Amniotic epithelial cell (primary cell): ENCODE measurements at places on chromosomes 13 and 19.
A peak's percentile ranks its signal among the peaks of the same experiment; 100 is the strongest.

DNA sequence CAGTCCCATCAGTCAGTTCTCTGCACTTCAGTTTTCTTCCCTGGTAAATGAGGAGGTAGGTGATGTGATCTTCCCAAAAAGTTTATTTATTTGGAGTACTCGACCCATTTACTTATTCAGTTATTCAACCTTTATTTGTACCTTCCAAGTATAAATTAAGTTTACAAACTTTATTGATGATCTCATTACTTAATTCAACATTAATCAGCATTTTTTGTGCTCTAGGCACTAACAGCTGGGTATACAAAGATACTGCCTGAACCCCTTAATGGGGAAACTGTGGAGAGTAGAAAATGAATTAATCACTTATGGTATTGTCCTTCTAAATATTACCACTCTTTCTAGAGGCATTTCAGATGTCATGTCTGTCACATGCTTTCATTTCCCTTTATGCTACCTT lies 293.3 kb downstream of the DLEU7 start:
- DNase-seq, result no peak

GRCh38 chr13:50576156-50576555 lies 267.3 kb downstream of the DLEU7 start:
- no peak for DNase-seq

- DNase-seq, result peak; percentile 49
Observed at GRCh38 chr19:18223860-18224524, 2.2 kb downstream of the PDE4C start.

- DNase-seq, result no peak
Observed at GRCh38 chr19:28505933-28506332, 707.0 kb downstream of the UQCRFS1 start.

DNA sequence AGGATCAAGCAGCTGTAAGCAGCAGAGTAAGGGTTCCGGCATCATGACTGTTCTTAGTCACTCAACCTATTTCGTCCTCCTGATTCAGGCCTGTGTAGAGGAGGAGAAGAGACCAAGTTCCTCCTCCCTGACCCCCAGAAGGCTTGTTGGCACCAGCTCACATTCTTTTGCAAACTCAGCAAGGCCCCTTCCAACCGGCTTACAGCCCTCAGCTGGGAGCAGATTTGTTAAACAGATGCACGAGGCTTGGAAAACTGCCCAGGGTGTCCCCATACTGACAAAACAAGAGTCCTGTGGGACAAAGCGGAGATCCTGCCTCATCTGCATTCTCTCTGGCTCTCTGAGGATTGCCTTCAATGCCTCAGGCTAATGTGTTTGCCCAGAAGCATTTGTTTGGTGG lies 113.2 kb upstream of the SOX21 start:
- peak; percentile 1 for DNase-seq

DNA sequence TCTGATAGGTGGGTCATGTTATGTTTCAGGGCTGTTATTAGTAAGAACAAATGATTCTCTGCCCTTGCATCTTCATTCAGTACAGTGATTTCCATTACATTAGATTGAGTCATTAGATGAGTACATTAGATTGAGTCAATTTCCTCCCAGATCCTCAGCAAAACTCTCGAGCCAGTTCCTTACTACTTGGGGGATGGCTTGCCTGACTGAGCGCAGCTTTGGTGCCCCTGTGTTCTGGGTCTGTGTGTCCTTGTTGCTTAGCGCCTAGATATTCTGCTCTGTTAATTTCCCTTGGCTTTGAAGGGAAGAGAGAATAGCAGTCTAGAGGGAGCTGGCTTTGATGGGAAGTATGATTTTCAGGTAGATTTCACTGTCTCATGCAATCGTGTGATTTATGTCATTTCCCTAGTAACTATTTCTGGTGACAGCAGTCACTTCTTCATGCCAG lies 19.1 kb upstream of the SCEL start:
- DNase-seq, result no peak

DNA sequence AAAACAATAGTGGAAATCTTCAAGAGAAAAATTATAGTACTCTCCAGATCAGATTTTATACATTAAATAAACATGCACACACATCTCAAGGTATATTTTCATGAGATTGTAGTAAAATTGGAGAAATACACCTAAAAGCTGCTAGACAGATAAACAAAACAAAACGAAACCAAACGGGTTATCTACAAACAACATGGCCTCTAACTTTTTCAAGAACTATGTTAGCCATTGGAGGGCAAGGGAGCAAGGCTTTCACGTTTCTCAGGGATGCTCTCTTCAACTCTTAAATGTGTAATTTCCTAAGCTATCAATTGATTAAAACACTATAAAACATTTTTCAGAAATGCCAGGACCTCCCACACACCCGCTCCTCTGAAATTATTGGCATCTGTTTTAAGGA lies 1262.4 kb upstream of the PCDH20 start:
- DNase-seq, result no peak

DNA sequence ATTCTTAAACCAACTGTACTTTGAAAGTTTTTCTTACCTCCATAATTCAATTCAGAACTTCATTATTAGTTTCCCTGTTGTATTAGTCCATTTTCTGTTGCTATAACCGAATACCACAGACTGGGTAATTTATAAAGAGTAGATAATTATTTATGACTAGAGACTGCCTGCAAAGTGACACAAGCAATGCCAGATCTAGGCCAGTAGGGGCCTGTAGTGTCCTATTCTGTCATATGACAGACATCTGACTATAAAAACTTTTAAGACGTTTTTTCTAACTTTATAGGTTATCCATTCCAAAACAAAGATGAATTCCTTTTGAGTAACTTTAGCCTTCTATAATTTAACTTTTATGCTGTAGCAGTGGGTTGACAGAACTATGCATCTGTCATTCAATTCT lies 2783.8 kb downstream of the PCDH9 start:
- DNase-seq, result no peak

- peak; percentile 51 for DNase-seq
Observed at GRCh38 chr13:92158346-92158745, 759.9 kb downstream of the GPC5 start.

DNA sequence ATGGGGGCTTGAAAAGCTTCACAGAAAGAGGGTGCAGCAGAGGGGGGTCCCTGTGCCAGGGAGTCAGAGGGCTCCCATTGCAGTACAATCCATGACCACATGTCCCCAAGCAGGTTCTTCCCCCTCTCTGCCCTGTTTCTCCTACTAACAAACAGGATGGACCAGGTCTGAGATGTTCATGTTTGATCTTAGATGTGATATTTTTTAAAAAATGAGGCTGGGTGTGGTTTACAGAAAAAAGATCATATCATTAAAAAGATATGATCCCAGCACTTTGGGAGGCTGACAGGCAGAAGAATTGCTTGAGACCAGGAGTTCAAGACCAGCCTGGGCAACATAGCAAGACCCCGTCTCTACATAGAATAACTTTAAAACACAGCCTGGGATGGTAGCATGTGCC lies 9.1 kb downstream of the OR7C2 start:
- no peak for DNase-seq

DNA sequence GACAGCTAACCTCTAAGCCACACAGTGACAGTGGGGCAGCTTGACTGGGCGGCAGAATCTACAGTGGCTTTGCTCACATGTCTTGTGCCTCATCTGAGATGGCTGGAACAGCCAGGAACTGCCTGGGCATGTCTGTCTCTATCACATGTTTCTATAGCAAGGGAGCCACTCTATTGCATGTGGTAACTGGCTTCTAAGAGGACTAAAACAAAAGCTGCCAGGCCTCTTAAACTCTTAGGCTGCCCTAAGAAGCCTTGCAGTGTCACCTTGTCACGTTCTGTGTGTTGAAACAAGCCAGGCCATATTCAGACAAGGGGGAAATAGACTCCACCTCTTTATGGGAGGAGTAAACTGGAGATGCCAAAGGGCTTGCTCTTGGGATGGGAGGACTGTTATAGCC lies 122.9 kb upstream of the MAB21L1 start:
- no peak for DNase-seq

- no peak for DNase-seq
Observed at GRCh38 chr13:26973295-26973694, 198.3 kb downstream of the USP12 start.

- peak; percentile 21 for DNase-seq
Observed at GRCh38 chr19:30649934-30650614, 277.9 kb downstream of the ZNF536 start.

- DNase-seq, result peak; percentile 50
Observed at GRCh38 chr13:46831588-46832194, 34.7 kb upstream of the ESD start.

DNA sequence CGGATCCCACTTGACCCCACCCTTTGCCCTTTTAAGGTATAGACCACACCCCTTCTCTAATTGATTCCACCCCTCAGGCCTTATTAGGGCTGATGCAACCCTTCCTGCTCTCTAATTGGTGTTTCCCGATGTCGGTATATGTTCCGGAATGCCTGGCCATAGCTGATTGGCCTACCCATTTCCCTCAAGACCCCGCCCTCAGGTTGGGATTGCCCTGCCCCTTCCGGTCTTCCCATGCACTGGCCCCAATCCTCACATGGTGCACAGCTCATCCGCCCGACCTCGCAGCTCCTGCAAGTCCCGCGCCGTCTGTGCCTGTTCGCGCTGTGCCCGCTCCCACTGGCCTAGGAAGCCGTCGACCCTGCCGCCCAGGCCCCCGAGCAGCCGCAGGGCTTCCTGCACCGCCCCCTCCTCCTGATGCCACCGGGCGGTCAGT lies 18.1 kb downstream of the TSKS start:
- DNase-seq, result no peak

GRCh38 chr13:112833551-112834257 lies 135.3 kb upstream of the MCF2L start:
- no peak for DNase-seq

GRCh38 chr19:13181747-13182388 lies 31.7 kb downstream of the IER2 start:
- peak; percentile 61 for DNase-seq

- peak; percentile 89 for DNase-seq
Observed at GRCh38 chr13:20001366-20002190, 43.1 kb downstream of the ZMYM2 start.

- DNase-seq, result no peak
Observed at GRCh38 chr19:16143399-16144215, at the start of gene HSH2D. HSH2D (plus strand) TSS chr19:16143685; CDS start chr19:16148751, 5,066 bp downstream.

DNA sequence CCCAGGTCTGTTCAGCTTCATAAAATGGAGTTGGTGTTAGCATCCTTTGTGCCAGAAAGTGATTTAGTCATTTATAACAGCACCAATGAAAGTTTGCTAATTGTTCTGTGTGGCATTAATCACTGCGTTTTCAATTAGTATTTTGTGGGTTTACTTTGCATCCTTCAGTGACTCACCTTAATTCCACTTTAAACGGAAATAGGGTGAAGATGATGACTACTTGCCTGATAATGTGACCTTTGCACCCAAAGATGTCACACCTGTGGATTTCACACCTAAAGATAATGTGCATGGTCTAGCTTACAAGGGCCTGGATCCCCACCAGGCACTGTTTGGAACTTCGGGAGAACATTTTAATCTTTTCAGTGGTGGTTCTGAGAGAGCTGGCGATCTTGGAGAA lies 15.0 kb downstream of the GPATCH1 start:
- DNase-seq, result no peak

DNA sequence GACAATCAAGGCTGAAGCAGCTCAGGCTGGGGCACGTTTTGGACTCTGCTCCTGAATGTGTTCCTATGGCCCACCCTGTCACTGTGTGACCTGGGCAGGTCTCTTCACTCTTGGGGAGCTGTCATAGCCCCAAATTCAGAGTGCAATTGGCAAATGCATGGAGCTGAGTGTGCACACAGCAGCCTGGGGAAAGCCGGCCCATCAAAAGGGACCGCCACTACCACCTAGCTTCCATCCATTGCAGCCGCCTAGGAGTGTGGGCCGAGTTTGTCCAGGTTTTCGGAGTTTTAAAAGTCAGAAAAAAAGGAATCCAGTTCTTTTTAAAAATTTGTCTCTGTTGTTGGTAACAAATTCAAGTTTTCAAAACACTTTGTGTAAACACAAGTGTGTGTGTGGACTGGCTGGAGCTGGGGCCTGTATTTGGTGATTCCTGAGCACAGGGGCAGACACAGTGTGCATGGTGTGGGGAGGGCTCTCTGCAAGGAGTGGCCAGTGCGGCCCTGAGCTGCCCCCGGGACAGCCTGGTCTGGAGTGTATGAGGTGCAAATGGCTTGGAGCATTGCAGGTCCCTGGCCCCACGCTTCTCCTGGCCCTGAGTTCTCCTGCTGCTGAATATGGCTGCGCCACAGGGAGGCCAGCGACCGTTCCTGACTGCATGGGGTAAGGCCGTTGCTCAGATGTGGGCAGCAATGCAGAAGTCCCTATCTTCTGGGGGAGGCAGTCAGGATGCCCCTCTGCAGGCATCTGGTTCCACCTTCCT lies 13.2 kb upstream of the ZNF536 start:
- DNase-seq, result no peak

GRCh38 chr19:29800100-29800825 lies 11.5 kb upstream of the CCNE1 start:
- DNase-seq, result no peak

- no peak for DNase-seq
Observed at GRCh38 chr13:84648069-84648640, 765.9 kb upstream of the SLITRK1 start.

DNA sequence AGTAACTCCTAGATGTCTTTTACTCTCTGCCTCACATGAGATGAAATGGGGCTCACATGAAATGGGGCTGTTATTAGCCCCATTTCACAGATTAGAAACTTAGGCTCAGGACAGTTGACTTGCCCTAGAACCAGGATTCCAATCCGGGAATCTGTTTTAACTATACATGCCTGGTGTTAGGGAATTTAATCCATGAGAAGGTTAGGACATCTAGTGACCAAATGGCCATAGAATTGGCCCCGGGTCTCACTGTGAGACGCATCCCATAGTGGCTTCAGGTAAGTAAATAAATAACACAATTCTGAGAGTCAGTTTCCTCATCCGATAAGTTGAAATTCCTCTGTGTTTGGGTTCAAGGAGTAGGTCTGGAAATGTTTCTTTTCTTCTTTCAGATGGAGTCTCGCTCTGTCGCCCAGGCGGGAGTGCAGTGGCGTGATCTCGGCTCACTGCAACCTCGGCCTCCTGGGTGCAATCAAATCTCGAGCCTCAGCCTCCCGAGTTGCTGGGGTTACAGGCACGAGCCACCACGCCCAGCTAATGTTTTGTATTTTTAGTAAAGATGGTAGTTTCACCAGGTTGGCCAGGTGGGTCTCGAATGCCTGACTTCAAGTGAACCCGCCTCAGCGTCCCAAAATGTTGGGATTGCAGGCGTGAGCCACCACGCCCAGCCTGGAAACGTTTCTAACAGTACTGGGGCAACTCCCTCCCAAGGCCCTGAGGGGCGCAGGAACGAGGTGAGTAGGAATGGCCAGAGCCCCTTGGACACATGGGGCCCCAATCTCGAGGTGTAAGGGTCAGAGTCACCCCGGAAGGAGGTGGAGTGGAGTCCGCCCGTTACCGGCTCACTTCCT lies 1.2 kb upstream of the ZNF574 start:
- peak; percentile 16 for DNase-seq

DNA sequence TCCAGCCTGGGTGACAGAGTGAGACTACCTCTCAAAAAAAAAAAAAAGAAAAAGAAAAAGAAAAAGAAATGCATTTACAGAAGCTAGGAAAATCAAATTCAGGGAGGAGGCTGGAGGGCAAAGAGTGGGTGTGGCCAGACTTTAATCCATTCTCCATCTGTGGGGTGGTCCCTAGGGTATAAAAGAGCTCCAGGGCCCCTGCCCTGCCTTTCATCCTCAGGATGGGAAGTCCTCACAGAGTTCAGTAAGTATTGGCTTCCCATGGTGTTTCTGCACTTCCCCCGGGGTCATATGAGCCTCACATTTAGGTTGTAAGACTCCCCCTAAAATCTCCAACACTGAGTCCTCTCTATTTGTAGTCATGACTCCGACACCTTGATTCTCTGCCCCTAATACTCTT lies 33.0 kb downstream of the DPRX start:
- no peak for DNase-seq

GRCh38 chr13:106182404-106182803 lies 353.1 kb downstream of the EFNB2 start:
- DNase-seq, result peak; percentile 96
